ENCODE measurements at places on chromosomes 6 and 20.
A peak's percentile ranks its signal among the peaks of the same experiment; 100 is the strongest.

GRCh38 chr6:24344976-24345375 lies 12.9 kb downstream of the DCDC2 start:
- no peak for DNase-seq

DNA sequence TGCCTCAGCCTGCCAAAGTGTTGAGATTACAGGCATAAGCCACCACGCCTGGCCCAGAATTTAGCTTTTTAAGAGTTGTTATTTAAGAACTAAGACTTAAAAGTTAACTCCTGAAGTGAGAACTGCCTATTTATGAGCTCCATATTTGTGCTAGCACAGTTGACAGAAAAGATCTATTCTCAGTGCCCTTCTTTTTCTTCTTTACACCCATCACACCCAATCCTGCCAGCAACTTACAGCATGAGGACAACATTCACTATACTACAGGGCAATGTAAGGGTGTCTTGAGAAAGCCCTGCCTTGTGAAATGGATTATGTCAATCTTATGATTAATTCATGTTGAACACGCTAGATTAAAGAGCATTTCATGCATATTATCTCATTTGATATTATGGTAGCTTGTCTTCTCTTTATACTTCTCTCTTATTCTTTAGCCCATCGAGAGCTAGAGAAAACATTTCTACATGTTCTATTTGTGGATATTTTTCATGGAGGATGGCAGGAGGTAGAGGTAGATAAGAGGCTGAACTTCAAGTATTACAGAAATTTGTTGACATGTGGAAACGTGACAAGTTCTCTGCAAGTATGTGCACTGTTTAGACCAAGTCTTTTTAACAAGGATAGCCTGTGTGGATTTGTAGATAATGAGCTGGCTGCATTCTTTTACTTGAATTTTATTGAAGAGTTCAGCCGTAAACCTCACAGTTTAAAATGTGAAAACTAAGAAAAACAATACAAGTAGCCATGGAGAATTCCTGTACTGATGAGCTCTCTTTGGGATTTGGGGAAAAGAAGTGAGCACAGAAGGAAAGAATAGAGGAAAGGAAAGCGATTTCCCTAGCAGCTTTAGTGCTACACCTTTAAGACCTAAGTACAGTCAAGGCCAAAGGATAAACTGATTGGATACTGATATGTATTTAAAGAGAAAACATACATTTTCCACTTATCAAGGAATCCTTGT lies 212.2 kb downstream of the ARHGAP18 start:
- DNase-seq = no peak

DNA sequence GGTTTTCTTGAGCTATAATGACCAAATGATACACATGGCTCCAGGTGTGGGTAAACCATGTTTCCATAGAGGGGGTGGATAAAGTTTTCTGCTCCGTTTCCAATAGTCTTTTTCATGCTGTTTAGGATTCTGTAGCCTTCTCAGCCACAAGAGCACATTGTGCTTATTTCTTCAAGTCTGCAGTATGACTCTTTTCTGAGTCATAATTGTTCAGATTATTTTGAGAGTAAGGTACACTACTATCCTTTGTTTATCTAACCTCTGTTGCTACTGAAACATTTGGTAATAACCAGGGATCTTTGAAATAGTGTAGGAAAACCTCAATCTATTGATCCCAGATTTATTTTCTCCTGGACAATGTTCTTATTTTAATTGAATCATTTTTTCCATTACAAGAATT lies 247.9 kb upstream of the BMP2 start:
- DNase-seq = no peak

DNA sequence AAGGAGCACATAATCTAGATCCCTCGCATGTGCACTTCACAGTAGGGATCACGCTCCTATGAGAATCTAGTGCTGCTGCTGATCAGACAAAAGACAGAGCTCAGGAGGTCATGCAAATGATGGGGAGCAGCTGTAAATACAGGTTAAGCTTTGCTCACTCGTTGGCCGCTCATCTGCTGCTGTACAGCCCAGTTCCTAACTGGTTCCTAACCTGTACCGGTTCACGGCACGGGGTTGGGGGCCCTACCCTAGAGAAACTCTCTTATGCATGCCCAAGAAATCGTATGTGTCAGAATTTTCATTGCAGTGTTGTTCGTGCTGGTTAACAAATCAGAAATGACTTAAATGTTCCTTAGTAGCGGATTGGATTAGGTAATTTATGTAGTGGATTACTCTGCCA lies 116.1 kb downstream of the CDH26 start:
- DNase-seq = no peak

DNA sequence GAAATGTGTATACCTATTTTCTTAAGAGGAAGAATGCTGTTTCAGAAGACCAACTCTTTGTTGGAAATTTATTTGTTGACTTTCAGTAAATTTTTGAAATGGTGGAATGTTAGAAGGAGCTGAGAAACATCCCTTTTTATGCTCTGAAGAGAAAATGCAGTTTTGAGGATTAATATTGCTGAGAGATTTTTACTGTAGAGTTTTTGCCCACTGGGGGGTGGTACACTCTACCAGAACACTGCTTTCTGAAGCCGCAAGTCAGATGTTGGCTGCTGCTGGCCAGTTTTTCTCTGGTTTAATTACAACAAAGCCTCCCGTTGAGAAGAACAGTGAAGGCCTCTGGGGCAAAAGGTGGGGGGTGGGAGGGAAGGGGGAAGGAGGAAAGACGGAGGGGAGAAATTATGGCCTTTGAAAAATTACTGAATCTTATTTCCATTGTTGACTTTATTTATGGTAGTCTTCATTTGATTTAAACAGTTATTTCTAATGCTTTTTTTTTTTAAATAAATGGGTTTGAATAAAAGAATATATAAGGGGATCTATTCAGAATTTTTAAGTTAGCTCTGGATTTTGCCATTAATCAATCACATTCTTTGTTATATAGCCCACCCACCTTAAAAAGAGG lies 3.0 kb downstream of the FLRT3 start:
- no peak for DNase-seq

- no peak for DNase-seq
Observed at GRCh38 chr20:16364320-16364687, 208.9 kb downstream of the KIF16B start.

GRCh38 chr6:73452107-73452461 lies at the start of gene CGAS:
CGAS (minus strand) TSS chr6:73452297; CDS start chr6:73452181, 116 bp downstream.
- DNase-seq = peak; percentile 13

Measured in H54 (cell line).